ENCODE measurements at places on chromosomes 12 and 14.

GRCh38 chr14:92037989-92038388 lies 1.9 kb downstream of the TRIP11 start:
- DNase-seq: no peak

GRCh38 chr14:73995977-73996378 lies 23.1 kb downstream of the ENTPD5 start:
- no peak for DNase-seq

- peak; percentile 8 for DNase-seq
Observed at GRCh38 chr12:106583242-106584103, 669 bp downstream of the RFX4 start.

- DNase-seq: no peak
Observed at GRCh38 chr14:44640416-44640815, 133.3 kb upstream of the FSCB start.

- DNase-seq: peak; percentile 25
Observed at GRCh38 chr12:9319044-9319841, 111.0 kb upstream of the PZP start.

- DNase-seq: no peak
Observed at GRCh38 chr14:22505697-22506377, 83.2 kb downstream of the DAD1 start.

DNA sequence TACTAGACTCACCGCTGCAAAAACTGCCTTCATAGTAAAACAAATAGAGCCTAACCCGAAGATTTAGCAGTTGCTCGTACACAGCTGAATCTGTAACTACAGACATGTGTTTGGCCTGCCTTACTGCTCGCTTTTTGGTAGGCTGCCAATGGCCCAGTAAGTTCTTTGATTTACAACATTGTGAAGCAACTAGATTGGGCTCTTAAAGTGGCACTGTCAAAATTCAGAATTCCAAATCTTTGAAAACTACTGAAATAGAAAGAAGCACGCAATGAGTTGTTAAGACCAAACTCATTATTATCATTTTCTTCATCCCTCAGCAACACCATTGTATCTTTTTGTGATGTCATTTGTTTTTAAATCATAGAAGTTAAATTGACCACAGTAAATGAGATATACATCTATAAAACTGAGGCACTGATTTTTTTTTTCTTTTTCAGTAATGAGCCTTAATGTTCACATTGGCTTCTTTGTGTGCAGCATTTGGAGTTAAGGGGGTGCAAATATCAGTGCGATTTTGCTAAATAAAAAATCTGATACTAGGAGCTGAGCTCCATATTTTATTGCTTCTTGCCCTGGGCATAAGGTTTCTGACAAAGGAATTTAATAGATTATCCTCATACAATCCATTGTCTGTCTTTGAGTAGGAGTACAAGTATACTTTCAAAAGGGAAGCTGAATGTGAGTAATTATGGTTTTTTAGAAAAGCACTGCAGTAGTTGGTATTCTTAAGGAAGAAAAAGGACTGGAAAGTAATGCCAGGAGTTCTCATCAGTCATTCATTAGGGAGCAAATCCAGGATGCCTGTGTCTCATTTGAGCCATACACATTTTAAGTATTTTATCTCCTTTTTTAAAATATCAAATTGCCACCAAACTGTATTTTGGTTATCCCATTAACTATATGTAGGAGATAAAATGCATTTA lies 138.5 kb downstream of the KICS2 start:
- no peak for DNase-seq

GRCh38 chr12:278046-278445 lies 15.4 kb upstream of the SLC6A13 start:
- DNase-seq: no peak

DNA sequence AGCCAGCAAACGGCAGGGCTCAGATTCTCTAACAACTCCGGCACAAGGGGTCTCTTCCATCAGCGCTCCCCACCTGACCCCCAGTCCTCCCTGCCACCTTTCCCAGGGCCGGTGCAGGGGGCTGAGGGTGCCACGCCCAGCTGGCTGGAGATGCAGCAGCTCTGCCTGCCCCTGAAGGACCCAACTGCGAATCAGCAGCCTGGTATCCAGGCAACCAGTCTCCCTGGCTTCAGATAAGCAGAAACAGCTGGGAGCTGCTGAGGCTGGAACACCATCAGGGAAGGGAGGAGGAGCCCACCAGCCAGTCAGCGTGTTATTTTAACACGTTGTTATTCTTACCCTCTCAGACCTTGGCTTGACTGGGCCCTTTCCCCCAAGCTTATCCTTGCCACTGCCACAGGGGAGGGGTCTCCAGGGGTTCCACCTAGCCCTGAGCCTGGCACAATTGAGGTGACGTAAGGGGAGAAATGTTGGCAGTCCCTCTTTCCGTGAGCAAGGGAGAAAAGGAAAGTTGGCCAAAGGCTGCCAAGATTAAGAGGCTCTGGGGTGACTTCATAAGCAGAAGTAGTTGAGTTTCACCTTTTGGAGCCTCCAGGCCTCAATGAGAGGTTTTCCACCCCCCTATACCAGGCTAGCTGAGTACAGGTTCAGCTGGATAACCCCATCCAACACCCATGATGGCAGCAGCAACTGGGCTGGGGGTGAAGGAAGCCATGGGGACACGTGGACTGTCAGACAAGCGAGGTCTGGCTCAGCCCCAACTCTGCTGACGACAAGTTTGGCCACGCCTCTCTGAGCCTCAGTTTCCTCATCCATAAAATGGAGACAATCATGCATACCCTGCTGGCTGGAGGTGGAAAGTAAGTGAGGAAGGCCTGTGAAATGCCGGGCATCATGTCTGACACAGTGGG lies 91.1 kb downstream of the IRF2BPL start:
- DNase-seq: no peak
